ENCODE measurements at places on chromosomes 4 and X.

- DNase-seq, result peak; percentile 41
Measured at GRCh38 chrX:106862972-106863688, 40.0 kb downstream of the RIPPLY1 start.

DNA sequence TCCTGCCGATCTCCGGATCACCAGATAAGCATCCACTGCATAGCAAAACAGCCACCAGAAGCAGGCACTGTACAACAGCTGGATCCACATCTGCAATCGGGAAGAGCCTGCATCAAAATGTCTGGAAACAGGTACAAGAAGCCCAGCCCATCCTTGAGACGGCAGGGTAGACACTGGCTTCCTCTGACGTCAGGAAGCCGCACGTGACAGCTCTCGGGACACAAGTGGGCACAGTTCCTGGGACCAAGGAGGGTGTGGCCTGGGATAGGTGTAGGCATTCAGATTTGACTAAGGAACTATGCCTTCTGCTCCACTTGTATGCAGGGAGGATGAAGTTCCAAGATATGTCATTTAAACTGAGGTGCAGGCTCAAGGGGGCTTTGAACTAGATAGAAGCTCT, 6.3 kb downstream of the GPR143 start:
- no peak for DNase-seq

GRCh38 chrX:29535212-29536162, 679.9 kb upstream of the MAGEB2 start:
- DNase-seq, result no peak

- DNase-seq, result no peak
Measured at GRCh38 chr4:92236877-92237276, 66.9 kb upstream of the GRID2 start.

DNA sequence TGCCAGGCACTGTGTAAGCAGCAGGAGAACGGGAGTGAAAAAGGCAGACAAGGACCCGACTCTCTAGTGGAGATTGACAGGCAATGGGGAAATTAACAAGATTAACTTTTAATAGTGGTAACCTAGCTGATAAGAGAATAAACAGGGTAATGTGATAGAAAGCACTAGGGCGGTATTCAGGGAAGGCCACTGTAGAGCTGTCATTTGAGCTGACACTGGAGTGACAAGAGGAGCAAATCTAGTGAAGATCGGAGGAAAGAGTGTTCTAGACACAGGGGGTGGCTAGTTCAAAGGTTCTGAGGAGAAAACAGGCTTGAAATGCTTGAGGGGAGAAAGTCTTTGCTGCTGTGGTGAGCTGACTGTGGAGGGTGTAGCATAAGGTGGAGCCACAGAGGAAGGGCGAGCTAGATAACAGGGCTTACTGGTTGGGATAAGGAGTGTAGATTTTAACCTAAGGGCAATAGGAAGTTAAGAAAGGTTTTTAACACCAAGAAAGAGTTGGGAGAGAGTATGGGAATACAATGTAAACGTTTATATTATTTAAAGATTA, 122.8 kb downstream of the SLC10A7 start:
- no peak for DNase-seq

DNA sequence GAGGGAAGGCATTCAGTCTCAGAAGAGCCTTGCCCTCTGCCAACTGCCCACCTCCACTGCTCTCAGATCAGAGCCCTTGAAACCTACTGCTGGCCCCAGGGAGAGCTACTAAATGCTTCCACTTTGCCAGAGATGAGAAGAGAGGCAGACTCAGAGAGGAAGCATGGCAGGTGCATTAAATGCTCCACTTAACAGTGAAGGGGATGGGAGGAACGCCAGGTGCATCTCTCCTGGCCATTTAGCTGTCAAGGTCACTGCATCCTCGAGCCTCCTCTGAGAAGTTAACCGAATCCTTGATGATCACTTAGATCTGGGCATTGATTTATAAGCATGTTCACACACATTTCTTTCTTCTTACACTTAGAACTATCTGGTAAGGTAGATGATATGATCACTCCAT, 15.0 kb downstream of the TRPC5 start:
- no peak for DNase-seq

DNA sequence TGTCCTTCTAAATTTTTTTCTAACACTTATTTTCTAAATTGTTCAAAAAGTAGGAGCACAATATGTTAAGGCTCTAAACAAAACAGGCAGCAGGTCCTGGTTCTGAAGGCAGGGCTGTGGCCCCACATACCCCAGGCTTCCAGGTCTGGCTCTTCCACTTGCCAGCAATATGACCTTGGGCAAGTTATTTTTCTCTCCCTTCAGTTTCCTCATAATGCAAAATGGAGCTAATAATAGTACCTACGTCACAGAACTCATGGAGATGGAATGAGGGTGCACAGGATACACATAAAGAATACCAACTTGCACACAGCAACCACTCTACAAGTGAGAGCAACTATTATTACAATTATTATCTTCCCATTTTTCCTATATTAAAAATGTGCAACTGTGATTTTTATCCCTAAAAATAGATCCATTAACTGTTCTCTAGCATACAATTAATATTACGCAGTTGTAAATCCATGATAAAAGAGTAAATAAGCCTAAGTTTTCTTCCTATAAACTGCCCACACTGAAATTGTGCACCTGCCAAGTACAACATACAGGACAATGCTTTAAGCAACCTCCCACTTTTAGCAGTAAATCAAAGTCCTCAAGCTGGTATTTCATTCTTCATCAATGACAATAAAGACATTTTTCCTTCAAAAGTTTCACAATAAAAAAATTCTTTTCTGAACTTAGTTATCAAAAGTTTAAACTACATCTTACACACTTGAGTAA, 27.0 kb downstream of the OTUD4 start:
- DNase-seq, result no peak

DNA sequence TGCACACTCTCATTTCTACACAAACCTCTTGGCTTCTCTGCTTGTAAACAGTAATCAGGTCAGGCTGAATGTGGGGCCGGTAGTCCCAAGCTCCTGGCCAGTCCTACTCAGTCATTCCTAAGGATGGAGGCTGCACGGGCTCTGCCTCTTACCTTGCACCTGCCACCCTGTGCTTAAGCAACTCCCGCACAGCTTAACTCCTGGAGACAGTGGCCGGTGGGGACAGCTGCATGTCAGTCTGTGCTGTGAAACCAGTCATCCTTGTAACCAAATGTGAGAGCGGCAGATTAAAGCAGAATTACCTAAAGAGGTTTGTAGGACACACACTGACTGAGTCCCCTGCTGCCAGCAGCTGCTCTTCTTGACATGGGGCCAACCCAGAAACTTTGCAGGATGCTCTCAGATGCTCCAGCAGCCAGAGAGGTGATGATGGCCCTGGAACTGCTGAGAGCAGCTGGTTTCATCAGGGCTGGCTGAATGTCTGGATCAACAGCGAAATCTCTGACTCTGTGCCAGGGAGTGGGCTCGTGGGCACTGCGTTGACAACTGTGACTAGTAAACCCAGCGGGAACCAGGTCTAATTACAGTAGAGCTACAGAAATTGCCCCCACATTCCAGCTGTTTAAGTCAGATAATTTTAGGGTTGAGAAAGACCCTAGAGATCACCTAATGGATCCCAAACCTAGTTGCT, 123.7 kb downstream of the ANAPC4 start:
- peak; percentile 11 for DNase-seq

Data from NAMALWA (cell line).